ENCODE measurements at places on chromosomes 2 and 18.

- DNase-seq: no peak
Measured at GRCh38 chr2:120543899-120544298, 191.8 kb upstream of the GLI2 start.

- DNase-seq: no peak
Measured at GRCh38 chr2:84821806-84822205, 59.1 kb downstream of the TRABD2A start.

DNA sequence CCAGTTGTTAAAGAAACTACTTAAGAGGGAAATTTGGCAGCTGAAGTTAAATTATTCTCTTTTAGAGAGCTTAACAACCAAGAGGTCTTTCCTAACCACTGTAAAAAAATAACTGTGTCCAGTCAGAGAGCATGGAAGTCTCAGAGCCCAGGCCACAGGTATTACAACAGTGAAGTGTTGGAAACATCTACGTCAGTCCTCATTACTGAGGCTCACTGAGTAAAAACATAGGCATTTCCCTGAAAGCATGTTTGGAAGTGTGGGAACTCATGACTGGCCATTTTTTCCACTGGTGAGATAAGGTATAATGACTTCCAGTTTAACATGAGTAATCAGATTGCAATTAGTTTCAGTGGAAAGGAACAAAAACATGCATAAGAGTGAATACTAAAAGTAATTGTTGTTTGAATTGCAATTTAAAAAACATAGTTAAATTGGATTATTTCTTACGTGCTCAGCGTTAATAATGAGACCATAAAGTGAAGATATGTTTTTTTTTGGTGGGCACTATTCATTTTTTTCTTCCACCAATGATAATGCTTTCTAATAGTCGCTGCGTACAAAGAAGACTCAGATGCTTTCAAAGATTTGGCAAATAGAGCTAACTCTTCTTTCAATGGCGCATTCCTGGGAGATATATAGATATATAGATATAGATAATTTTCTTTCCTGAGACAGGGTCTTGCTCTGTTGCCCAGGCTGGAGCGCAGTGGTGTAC is 60.8 kb downstream of the EFEMP1 start:
- no peak for DNase-seq

DNA sequence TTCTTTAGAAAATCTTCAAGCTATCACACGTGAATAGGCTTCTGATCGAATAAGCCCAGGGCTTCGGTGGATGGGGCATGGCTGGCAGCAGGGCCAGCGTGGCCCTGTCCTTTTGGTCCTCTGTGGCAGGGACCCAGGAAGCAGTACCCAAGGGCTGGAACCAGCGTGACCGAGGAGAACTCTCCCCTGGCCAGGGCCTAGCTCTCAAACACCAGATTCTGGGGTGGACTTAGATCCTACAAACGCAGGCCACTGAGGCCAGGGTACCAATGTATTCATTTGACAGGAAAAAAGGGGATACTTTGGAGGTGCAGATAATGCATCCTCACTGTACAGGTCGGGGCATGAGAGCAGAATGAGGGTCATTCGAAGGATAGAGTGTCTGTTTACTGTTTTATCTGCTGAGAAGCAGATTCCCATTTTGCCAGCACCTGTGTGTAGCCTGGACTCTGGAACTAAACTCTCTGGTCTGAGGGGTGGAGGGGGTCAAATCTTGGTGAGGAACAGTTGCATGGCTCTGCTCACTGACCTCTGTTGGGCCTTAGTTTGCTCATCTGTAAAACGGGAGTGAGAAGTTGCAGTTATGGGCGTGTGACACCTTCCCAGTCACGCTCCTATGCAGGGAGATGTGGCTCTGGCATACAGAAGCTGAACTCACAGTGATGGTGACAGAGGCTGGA is 51.4 kb downstream of the SH3BP4 start:
- no peak for DNase-seq

- DNase-seq: no peak
Measured at GRCh38 chr2:237388036-237388435, 25.9 kb downstream of the COL6A3 start.

DNA sequence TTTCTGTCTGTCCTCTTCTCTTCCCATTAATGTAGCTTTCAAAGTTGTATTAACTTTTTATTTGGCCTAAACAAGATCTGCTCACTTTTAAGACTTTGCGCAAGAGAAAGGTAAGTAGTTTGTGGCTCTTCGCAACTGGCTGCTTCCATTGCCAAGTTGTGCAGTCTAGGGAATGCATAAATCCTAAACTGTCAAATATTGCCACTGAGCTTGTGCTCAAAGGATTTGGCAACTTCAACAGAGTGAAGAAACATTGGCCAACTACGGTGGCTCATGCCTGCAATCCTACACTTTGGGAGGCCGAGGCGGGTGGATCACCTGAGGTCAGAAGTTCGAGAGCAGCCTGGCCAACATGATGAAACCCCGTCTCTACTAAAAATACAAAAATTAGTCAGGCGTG is 826.4 kb downstream of the EPHA4 start:
- no peak for DNase-seq

GRCh38 chr18:22484471-22484870 is 66.8 kb upstream of the CTAGE1 start:
- DNase-seq: no peak

DNA sequence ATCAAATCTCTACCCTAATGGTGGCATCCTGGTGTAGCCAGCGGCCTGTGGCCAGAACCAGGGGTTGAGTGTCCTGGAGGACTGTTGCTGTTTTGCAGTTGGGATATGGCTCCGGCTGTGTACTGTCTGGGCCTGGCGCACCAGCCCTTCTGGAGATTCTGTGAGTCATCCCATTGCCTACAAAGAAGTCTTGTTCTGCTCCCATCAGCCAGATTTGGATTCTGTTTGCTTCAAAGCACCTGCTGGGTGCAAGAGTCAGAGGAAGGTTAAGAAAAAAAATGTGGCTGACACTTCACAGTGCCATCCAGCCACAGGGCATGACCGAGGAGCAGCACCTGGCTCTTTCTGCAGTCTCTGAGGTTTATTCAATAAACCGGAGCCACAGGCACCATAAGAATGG is 41.0 kb upstream of the ASAP2 start:
- DNase-seq: no peak

DNA sequence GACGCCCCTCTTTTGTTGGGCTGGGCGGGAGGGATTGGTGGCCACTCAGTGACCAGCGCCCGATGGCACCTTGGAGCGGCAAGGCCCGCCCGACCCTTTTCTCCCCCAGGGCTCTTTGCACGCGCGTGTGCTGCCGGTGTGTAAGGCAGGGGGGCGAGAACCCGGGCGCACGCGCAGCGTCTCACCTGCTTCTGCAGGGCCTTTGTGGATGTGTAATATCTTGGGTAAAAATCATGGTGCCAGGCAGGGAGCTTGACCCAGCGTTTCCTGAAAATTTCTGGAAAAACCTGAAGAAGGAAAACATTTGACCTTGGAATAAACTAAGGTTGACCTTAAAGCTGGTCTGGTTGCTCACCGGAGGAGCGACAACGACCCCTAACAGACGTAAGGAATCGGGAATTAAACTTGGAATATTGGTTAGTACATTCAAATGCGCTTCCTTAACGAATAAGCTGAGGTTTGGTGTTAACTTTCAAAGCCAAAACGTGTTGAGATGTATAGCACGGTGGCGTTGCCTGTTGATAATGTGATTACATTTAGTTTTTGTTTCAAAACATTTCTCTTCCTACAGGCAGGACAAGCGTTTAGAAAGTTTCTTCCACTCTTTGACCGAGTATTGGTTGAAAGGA is 438 bp downstream of the HSPE1 start:
- no peak for DNase-seq

GRCh38 chr2:159650574-159650973 is 34.2 kb upstream of the BAZ2B start:
- DNase-seq: no peak

DNA sequence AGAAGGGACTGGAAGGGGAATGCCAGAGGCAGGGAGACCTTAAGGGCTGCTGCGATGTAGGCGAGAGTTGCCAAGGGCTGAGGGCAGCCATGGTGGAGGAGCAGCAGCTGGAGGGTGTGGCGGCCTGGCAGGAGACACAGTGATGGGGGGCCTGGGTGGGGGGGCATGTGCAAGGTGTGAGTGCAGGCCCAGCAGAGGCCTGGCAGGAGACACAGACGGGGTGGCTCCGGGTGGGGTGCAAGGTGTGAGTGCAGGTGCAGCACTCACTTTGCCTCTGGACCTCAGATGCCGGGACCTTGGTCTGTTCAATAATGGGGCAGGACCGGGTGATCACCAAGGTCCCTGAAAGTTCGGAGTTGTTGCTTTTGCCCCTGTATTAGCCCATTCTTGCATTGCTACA is 76.2 kb upstream of the ODC1 start:
- DNase-seq: no peak

DNA sequence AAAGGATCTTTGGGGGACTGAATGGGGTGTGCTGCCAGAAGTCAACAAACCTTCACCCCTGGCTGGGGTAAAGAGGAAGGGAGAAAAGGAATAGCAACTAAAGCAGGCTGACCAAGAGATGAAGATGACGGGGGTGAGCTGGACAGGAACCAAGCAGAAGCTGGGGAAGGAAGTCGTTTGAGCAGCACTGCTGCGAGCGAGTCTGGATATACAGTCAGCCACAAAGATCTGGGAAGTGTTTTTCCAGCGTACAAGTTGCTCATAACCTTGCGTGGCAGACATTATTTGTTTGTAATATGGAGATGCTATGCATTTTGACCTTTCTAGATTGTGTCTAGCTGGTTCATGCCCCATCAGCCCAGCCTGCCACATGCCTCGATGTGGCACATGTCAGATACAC is 71.2 kb downstream of the EIF2AK3 start:
- no peak for DNase-seq

GRCh38 chr2:30038419-30038818 is 108.4 kb upstream of the YPEL5 start:
- DNase-seq: no peak

DNA sequence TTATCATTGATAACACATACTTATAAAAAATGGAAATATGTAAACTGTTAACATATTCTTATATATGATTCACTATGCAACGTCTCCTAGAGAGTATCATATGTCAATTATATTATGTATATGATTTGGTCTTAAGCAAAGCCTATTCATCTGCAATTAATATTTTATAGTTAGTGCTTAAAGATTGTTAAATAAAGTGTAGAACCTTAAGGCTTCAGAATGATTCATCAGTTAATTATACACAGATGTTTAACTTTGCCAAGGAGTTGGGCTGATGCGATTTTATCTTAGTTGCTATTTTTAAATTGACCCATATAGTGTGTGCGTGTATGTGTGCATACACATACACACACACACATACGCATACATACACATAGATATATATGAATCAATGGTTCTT is 323.1 kb downstream of the RBM43 start:
- DNase-seq: no peak

DNA sequence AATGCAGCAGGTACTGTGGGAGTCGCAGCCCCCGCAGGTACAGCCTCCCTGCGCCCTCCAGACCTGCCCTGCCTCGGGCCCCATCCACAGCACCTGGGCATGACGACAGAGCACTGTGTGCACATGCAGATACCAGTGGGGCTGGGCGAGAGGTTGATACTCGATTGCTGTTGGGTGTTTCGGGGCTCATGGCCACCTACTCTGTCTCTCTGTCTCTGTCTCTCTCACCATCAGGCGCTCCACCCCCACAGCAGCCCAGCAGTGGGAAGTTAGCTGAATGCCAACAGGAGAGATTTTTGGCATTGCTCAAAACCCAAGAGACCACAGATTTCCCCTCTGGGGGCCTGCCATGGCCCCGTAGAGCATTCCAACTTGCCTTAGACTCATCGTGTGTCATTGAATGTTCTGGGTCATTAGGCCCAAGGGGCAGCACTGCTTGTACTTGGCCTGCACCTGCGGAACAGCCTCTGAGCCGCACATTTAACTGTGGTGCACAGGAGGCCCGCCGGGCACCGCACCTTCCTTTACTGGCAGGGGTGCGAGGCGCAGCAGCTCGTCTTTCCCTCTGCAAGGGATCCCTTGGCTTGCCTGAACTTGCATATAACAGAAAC is 18.8 kb downstream of the KCNIP3 start:
- no peak for DNase-seq

GRCh38 chr2:88500691-88501090 is 48.2 kb upstream of the FOXI3 start:
- no peak for DNase-seq

DNA sequence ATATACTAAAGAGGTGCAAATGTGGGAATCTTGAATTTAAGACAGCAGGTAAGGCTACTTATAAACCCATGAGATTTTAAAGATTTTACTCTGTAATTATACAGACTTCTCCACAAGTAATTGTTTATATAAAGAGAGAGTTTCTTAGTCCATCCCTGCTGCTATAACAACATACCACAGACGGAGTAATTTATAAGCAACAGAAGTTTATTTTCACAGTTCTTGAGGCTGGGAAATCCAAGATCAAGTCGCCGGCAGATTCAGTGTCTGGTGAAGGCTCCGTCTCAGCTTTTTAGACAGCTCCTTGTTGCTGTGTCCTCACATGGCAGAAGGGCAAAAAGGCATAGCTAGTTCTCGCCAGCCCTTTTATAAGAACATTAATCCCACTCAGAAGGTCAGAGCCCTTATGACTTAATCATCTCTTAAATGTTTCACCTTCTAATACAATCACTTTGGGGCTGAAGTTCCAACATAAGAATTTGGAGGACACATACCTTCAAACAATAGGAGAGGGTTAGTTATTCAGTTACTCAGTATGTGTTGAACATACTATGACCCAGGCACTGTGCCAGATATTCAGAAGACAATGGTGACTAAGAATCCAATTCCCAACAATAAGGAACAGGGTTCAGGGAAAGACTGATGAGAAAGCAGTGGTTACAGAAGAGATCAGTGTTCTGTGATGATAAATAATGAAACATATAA is 466.0 kb downstream of the RIT2 start:
- DNase-seq: no peak

Data from stimulated activated CD8-positive, alpha-beta memory T cell treated with anti-CD3 and anti-CD28 coated beads, Interleukin-4, amount 100 ng/mL, for 1 hour (primary cell).